GM23248 (cell line): ENCODE measurements at places on chromosomes 7 and 10. TPM values are rescaled to one million over a fixed set of nuclear protein-coding genes. Genes with fewer than 3 reads are reported as not detected.

DNA sequence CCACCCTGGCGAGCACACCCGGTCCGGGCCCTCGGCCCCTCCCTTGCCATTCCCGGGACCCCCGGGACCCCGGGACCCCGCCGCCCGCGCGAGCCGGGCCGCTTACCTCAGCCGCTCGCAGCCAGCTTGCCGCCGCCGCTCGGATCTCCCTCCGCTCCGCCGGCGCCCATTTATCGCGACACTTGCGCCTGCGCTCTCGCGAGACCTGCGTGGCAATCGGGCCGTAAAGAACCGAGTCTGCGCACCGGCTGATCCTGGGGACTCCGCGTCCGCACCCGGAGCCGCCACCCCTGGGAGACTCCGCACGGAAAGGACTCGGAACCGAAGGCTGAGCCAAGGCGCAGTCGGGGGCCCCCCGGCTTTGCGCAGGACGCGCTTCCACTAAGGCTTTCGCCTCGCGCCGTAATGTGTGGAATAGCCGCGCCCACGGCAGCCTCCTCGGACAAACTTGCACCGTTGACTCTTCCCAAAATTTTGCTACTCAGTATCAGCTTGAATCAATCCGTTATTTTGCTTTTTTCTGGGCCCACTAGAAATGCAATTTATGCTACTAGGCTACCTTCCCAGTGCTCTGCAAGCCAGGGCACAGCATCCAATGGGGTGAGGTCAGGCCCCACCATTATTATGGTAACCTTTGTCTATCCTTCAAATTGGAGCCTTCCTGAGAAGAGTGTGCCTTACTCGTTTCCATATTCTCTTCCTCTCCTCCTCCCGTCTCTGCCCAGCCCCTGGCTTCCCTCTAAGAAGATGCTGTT, at the start of gene MAD1L1:
TSS of gene MAD1L1 (minus strand) at position 180 of the 755 bp plus-strand sequence. CDS start 2,812 bp downstream, outside the sequence.
- DNase-seq = peak; percentile 97
- peak within 1 kb of the TSS; percentile 52 for H3K27ac ChIP-seq
- H3K27me3 ChIP-seq = no peaks in the 10 kb centered on the region
- peaks cover 17% of the 10 kb centered on the region; the same call in 1 of the 2 replicates for H3K4me1 ChIP-seq

- H3K27ac ChIP-seq = no peak overlapping the region
- H3K4me1 ChIP-seq = 0 out of 2 replicates have a peak, but pooled peaks cover 9% of the 10 kb centered on the region
- H3K36me3 ChIP-seq = peaks cover 10% of the 10 kb centered on the region; the same call in 1 of the 2 replicates
- H3K4me3 ChIP-seq = no peak overlapping the region
- no peak for DNase-seq
These were observed 17.8 kb downstream of the HNRNPA2B1 start for GRCh38 chr7:26182706-26183105.

The SUN3 gene
- not detected in 2 replicates for total RNA-seq

- H3K27me3 ChIP-seq = no peaks in the 10 kb centered on the region
- DNase-seq = no peak
- H3K36me3 ChIP-seq = no peaks in the 10 kb centered on the region
- H3K4me1 ChIP-seq = no peaks in the 10 kb centered on the region
- no peak overlapping the region for H3K27ac ChIP-seq
- no peak overlapping the region for H3K4me3 ChIP-seq
These were observed 60.3 kb downstream of the PRKAR2B start for GRCh38 chr7:107104801-107105200.

The PGAM2 gene
- not detected in 2 replicates for total RNA-seq

The STYXL1 gene
- total RNA-seq = 31.5 and 42.5 TPM in 2 replicates
